Stimulated activated CD4-positive, alpha-beta T cell treated with anti-CD3 and anti-CD28 coated beads, Interleukin-2, amount 100 ng/mL, for 24 hours (primary cell): ENCODE measurements at places on chromosomes 12 and 14.
A peak's percentile ranks its signal among the peaks of the same experiment; 100 is the strongest.

DNA sequence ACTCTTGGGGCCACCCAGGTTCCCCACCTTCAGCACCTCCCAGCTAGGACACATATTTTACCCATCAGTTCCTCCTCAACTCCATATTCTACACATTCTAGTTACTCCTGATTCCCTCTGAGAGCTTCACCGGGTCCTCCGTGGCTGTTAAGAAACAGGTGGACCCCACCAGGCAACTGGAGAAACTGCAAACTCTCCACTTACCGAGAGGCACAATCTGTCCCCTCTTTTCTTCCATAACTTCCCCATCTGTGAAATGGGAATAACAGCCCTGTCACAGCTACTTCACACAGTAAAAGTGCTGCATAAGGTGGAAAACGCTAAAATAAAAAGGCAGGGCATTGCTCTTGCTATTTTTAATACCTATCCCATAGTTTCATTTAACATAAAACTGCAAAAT is 1.5 kb downstream of the SLC7A8 start:
- DNase-seq: no peak

DNA sequence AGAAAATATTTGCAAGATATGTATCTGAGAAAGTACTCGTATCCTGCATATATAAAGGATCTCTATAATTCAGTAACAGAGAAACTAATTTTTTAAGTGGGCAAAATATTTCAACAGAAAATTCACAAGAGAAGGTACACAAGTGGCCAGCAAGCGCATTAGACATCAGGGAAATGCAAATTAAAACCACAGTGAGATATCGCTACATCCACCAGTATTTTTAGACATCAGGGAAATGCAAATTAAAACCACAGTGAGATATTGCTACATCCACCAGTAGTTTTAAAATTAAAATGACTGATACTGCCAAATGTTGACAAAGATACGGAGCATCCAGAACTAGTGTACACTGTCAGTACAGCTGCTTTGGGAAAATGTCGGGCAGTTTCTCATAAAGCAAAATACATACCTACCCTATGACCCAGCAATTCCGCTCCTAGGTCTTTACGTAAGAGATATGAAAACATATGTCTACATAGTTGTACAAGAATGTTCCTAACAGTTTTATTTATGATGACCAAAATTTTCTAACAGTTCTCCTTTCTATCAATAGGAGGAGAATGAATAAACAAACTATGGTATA is 2.8 kb upstream of the KCNK13 start:
- no peak for DNase-seq

DNA sequence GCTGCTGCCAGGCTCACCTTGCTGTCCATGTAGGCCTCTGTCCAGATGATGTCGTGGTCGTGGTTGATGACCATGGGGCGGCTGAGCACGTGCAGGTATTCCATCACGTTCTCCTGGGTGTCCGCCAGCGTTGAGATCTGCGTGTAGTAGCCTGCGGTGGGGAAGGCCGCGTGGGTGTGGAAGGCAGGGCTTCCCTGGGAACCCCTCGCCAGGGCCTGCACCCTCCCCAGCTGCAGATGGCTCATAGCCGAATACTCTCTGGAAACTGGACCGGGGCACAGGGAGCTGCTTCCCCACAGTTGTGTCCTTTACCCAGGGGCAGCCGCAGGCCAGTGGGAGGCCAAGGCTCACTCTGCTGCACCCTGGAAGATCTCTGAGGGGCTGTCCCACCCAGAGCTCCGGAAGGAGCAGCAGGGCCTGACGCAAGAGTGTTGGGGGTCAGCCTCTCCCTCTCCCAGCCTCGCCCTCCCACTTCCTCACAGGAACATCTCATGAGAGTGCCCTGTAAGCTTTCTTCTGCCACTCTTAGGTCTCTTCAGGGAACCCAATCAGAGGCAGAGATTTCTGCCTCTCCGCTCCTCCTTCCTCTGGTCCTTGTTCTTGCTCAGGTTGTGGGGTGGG is 35.5 kb downstream of the CACNA2D4 start:
- DNase-seq: no peak

GRCh38 chr14:54844479-54844878 is 58.1 kb downstream of the GCH1 start:
- DNase-seq: no peak

- no peak for DNase-seq
Measured at GRCh38 chr14:89493877-89494634, 77.0 kb upstream of the FOXN3 start.

DNA sequence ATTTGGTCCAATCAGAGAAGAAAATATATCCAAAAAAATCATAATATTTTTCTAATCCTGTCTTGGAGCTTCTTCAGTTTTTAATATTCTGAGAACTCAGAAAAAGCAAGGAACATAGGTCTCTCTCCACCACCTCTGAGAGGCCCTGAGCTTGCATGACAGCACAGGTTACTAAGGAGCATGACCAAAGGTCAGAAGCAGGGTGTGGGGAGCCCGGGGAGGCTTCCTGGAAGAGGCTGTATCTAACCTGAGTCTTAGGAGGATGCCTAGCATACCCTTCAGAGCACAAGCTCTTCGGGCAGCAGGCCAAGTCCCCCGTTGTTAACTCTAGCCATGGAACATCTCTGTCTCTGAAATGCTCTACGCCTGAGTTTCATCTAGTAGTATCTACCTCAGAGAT is 15.7 kb upstream of the STON2 start:
- DNase-seq: no peak

- DNase-seq: no peak
Measured at GRCh38 chr12:78818487-78818886, 46.1 kb upstream of the SYT1 start.

- DNase-seq: no peak
Measured at GRCh38 chr12:121214855-121215745, 5.2 kb downstream of the P2RX4 start.

GRCh38 chr14:100673085-100673806 is 53.4 kb upstream of the DLK1 start:
- DNase-seq: no peak

DNA sequence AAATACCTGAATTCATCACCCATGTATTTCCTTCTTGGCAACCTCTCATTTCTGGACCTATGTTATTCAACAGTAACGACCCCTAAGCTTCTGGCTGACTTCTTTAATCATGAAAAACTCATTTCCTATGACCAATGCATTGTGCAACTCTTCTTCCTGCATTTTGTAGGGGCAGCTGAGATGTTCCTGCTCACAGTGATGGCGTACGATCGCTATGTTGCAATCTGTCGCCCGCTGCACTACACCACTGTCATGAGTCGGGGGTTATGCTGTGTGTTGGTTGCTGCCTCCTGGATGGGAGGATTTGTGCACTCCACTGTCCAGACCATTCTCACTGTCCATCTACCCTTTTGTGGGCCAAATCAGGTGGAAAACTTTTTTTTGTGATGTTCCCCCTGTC is 356 bp downstream of the OR4Q2 start:
- DNase-seq: no peak

DNA sequence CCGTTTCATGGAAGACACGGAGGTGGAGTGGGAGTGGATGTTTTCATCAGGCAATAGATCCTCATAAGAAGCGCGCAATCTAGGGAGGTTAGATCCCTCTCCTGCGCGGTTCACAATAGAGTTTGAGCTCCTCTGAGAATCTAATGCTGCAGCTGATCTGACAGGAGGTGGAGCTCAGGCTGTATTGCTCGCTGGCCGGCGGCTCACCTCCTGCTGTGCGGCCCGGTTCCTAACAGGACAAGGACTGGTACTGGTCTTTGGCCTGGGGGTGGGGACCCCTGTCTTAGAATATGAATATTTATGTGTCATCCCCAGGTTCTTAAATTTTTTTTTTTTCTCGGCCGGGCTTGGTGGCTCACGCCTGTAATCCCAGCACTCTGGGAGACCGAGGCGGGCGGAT is 36.7 kb downstream of the PRICKLE1 start:
- DNase-seq: no peak

DNA sequence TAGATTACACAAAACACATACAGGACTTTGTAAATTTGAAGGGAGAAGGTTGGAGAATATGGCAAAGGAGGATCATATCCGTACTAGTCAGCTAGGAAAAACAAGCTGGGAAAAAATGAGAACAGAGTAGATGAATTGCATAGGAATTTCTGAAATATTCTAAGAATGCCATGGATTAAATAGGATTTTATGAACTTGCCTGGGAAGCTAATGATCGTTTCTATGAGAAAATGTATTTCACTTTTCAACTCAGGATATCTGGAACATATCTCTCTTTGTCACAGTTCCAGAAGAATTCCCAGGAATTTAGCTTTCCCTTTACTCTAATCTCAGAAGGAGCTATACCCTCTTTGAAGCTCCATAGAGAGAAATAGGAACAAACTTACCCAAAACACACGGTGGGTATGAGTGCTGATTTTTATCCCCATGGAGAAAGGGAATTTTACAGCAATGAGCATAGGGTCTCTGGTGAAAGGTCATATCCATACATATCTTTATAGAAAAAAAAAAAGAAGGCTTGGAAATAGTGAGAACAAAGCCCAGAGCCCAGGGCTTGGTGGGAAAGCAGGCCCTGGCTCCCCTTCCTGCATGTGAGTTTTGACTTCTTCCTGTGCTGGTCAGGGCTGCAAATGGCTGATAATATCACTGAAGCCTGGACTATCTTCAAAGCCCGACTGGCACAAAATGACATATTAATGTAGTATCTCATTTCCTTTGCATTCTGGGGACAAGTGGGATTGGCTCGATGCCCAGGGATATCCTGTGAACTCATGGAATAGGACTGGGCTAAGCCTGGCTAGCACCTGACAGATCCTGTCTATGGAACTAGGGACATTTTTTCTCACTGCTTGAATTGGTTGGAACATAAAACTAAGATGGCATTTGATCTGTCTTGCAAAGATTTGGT is 136.3 kb downstream of the AEBP2 start:
- DNase-seq: no peak

- DNase-seq: no peak
Measured at GRCh38 chr14:23727566-23728335, 91.6 kb downstream of the DHRS2 start.

GRCh38 chr12:30908722-30909348 is 17.7 kb upstream of the TSPAN11 start:
- DNase-seq: no peak

- no peak for DNase-seq
Measured at GRCh38 chr12:109878749-109879148, 1.6 kb downstream of the GLTP start.

DNA sequence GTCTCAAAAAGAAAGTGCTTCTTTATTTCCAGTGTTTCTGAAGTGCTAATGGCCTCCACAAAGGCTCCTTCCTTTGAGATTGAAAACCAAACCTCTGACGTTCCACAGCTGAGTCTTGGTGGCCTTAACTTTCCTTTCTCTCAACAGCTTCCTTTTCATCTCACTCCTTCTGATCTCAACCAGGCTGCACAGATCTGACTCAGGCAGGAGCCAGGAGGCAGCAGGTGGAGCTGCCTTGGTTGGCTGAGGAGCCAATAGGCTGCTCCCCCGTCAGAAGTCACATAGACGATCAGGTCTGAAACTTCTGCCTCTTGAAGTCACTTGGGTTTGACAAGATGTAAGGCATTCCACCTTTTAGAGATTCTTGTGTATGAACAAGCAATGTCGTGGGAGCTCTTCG is 9.1 kb upstream of the KCNA5 start:
- no peak for DNase-seq

- DNase-seq: peak; percentile 17
Measured at GRCh38 chr12:131808744-131809371, 19.3 kb upstream of the MMP17 start.

DNA sequence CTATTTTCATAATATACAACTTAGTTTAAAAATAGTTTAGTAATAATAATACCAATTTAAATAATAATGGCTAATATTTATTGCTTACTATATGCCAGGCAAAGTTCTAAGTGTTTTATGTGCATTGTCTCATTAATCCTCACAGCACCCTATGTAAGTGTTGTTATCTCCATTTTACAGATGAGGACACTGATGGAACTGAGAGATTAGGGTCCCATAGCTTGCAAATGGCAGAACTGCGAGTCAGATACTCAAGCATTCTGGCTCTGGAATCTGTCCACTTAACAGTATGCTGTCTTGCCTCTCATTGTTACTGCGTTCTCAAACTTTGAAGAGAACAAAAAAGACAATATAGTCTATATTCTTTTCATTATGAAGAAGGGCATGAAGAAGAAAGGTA is 19.0 kb downstream of the AP5M1 start:
- no peak for DNase-seq

DNA sequence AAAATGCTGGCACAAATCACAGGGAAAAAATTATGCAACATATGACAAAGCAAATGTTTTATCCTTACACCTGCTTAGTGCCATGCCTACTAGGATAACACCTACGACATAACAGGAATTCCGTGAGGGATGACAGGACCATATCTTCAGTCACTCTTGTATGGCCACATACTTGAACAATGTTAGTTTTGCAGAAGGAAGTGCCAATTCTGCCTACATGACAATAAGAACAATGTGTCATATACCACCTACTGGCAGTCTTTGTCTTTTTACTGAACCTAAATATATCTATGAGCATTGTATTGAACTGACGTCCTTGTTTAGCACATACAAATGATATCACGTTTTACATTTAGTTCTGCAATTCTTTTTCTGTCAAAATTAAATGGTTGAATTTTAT is 234.0 kb downstream of the ADAMTS20 start:
- no peak for DNase-seq

DNA sequence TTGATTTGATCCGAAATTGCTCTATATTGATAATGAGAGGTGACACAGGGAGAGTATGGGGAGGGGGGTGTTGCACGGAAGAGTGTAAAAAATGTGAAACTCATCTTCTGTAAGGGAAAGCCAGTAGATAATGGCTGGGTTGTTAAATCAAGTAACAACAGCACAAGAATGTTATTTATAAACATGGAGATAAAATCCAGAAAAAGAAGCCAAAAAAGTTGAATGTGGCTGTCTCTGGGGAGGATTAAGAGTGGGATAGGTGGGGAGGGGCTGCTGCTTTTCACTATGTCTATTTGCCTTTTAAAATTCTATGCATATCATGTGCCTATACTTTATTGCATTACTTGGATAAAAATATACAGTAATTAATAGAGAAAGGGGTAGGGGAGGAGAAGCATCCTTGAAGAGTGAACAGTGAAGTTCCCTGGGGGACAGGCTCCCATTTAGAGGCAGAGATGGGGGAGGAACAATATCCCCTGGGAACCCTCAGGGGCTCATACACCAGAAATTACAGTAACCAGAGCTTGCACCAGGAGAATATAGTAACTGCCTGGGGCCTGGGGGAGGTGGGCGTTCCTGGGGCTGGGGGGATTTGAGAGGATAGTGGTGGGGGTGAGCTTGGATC is 39.2 kb upstream of the ANKRD9 start:
- no peak for DNase-seq

- peak; percentile 65 for DNase-seq
Measured at GRCh38 chr14:98984719-98985041, 287.3 kb downstream of the BCL11B start.

DNA sequence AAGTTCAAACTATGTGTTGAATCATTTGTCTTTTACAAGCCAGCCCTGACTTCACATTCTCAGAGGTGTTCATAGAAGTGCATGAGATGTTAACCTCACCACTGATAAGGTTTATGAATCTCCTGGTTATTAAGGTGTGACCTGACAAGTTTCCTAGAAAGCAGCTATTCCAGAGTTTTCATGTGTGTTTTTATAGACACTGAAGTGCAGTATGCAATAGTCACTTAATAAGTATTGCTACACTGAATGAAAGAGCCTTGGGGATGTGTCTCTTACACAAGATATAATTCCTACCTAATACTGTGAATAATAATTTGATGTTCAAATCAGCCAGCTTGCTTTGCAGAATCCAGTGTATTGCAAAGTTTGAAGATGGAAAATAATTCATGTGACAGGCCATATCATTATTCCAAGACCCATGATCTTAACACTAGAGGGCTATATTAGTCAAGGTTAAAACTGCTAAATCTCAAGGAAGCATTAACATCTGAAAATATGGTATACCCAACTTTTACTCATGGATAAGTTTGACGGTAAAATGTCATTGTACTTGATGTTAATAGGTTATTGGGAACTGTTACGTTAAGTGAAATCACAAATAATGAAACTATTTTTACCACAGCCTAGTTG is 13.0 kb downstream of the SLC25A3 start:
- no peak for DNase-seq
